ENCODE measurements at places on chromosomes 3 and 15.

DNA sequence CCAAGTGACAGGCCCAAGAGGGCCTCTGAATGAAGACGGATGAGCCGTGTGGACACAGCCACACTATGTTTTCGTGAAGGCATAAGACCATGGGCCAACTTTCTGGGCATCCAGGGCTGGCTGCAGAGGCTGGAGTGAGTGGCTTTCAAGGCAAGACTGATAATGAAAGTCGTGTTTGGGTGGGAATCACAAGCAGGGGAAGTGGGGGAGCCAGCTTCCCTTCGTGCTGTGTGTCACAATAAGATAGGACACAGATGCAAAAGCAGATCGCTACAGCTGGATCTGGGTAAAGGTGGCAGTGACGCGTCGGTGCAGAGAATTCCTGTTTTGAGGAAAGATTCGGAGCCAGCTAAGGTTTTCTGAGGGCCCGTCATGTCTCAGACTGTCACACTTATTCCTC lies 309.8 kb upstream of the CTDSPL start:
- DNase-seq, result no peak

- no peak for DNase-seq
Measured at GRCh38 chr15:39132070-39132469, 448.8 kb upstream of the THBS1 start.

- DNase-seq, result no peak
Measured at GRCh38 chr15:85491691-85492090, 111.3 kb downstream of the AKAP13 start.

GRCh38 chr3:12875857-12876836 lies 34.8 kb upstream of the RPL32 start:
- DNase-seq, result no peak

DNA sequence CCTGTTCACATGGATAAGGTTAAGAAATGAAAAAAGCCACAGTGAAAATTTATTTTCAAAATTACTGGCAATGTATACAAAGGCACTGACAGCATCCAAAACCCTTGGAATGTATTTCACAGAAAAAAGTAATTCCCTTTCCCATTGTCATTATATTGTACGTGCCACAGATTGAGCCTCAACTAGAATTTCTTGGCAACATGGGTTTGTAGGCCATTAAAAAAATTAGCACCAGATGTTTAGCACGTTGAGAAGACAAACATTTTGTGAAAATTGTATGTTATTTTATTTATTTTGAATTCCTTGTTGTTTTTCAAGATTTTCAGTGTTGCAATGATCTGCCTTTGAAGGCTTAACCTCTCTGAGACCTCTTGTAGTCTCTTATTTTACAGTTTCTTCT lies 76.3 kb upstream of the EPHB3 start:
- DNase-seq, result no peak

- DNase-seq, result no peak
Measured at GRCh38 chr3:127031413-127031810, 48.5 kb downstream of the PLXNA1 start.

- no peak for DNase-seq
Measured at GRCh38 chr3:137165117-137165806, 207.5 kb downstream of the IL20RB start.

DNA sequence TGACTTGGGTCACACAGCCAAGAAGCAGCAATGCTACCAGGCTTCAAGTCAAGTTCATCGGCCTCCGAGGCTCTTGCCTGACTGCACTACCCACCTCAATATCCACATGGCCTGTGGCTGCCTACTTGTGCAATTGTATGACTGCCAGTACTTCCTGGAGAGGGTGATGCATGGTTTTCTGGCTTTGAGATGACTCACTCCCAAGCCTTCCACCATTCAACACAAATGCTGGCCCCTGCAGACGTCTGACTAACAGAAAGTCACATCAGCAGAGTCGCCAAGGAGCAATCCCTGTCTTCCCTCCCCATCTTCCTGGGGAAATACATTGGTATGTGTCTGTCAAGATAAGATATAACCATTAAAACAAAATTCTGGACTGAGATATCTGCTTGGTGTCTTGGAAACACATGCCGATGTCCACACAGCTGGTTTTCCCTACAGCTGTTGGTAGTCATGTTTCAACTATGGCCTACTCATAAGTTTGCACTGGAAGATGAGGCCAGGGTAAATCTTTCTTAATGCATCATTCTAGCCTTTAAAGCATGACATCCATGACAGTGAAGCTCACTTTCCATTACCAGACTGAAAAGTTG lies 79.6 kb upstream of the SPATA12 start:
- peak; percentile 51 for DNase-seq

DNA sequence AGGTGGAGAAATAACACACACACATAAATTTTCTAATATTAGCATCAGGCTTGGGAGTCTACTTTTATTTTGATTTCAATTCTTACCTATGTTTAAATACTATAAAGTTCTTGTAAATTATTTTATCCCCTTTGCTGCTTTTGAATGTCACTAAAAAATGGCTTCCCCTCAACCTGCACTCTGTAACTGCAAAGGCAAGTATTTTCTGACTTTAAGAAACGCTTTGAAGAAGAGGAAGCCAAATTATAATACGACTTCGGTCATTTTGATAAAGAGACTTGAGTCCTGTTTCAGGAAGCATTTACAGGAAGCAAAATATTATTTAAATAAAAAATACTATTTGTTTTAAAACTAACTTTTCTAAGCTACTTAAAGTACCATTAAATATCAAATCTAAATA lies 627.7 kb upstream of the AGTR1 start:
- DNase-seq, result no peak

GRCh38 chr3:61582846-61583245 lies 21.5 kb downstream of the PTPRG start:
- no peak for DNase-seq

- no peak for DNase-seq
Measured at GRCh38 chr15:72562878-72563277, 88.7 kb downstream of the ARIH1 start.

GRCh38 chr3:152184971-152185686 lies 83.6 kb upstream of the MBNL1 start:
- no peak for DNase-seq

DNA sequence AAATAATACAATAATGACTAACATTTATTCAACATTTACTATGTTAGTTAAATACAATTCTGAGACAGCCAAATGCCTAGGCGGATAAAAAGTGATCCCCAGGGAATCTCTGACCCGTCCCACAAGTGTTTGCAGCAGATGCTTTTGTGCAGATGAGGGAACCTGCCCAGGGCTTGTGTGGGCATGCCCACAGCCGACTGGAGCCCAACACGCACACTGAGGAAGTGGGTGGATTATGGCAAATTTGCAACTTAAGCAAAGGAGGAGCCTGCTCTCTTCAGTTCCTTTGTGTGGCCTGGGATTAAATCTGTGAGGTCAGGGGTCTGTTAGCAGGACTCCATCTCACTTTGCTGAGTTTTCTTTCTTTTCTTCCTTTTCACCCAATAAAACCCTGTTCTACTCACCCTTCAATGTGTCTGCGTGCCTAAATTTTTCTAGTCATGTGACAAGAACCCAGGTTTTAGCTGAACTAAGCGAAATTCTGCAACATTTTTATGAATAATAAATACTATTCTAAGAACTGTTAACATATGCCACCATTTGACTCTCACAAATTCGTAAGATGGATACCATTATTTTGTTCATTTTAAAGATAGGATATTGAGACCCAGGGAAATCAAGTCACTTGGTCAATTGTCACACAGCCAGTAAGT lies 13.9 kb upstream of the RTP1 start:
- DNase-seq, result no peak

DNA sequence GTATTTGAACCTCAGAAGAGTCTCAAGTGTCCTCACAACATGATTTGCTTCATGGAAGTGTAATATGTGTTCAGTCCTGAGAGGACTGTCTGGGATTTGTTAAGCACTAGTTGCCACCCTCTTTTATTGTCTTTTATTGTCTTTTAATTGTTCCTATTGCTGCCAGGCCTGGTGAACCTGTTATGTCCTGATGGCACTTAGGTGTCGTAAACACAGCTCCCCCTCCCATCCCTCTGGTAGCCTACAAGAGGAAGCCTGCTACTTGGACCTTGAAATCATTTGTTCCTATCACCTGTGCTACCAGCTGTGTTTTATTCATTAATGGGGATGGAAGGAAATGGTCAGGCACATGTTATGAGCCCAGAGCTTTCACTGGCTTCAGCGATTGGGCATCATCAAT lies 19.3 kb downstream of the CCNB2 start:
- DNase-seq, result no peak

DNA sequence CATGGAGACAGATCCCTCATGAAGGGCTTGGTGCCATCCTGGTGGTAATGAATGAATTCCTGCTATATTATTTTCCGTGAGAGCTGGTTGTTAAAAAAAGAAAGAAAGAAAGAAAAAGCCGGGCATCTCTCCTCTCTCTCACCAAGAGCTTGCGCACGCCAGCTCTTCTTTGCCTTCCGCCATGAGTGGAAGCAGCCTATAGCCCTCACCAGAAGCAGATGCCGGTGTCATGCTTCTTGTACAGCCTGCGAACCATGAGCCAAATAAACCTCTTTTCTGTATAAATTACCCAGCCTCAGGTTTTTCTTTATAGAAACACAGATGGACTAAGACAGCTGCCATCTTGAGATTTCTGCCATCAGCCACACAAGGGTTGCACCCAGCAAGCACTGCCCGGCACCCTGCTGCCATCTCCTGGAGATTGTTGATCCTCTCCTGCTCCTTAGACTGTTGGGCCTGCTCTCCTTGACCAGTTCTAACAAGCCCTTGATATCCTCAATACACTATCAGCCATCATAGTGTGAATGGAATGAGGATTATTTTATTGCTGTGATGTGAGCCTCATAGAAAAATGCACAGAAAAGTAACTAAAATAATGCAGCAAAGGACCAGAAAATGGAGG lies 3.5 kb upstream of the AHSG start:
- DNase-seq, result no peak

DNA sequence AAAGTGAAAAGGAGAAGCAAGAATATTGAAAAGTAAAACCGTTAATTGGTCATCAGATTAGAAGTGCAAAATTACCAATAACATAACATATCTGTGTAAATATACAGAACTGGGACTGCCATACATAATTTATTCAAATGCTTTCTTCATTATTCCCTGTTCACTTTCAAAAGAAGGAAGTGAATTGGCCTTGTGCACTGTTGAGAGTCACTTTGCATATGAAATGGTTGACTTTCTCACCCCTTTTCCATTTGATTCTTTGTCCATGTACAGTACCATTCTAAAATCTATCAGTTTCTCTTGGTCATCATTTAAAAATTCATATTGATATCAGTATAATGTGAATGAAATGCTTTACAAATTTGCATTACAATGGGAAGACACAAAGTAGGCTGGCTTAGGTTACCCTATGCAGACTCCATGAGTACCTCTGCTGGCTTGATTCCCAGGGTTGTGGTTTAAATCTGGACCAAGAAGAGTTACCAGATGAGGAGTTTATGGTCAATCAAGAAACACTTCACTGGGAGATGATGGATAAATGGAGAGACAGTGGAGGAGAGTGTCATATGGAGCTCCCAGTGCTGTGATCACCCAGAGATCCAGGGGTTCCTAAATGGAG lies 210.9 kb upstream of the TOPAZ1 start:
- DNase-seq, result no peak

GRCh38 chr3:41629986-41630385 lies 331.9 kb downstream of the ULK4 start:
- DNase-seq, result no peak

DNA sequence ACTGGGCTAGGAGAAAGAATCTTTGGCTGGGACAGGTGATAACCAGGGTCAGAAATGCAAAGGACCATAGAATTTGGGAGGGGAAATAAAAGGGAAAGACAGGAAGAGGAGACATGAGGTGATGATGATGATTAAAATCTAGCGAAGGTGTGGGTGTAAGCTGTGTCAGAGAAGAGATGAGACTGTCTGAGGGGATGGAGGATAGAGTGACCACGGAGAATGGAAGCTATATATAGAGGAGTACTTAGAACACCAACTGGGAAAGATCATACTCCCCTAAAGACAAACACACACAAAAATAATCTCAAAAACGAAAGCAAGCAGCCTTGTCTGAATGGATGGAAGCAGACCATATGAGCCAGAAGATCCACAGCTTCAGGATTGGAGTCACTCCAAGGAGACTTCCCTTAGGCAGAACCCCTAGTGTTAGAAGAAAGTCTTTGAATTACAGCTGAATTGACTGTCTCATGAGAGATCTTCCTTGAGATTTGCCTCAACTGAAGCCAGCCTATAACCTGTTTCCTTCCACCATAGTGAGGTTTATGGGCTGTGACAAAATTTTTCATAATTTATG lies 115.2 kb upstream of the DAZL start:
- no peak for DNase-seq

GRCh38 chr3:170641510-170642236 lies 55.8 kb upstream of the SLC7A14 start:
- DNase-seq, result peak; percentile 74

DNA sequence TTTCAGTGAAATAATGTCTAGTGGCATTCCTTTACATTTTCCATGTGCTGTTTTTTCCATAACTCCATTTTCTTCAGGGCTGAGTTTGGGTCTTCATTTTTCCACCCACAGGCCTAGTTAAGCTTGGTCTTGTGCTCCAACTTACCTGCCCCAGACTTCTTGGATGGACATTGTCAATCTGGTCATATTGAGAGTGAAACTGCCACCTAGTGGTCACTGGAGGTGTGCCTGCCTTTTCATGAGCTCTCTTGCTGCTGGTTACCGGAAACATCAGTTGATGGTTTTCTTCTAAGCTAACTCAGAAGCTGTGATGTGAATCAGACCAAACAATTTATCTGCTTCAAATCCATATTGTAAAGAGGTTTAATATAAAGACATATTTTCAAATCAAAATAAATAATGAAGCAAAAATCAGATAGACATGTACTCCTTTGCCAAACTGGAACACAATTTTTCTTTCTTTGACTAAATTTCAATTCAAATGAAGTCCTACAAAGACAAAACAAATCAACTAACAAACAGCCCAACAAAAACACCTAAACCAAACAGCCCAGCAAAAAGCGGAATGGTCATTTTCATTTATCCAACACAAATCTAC lies 135.1 kb upstream of the RASGRP1 start:
- peak; percentile 16 for DNase-seq

DNA sequence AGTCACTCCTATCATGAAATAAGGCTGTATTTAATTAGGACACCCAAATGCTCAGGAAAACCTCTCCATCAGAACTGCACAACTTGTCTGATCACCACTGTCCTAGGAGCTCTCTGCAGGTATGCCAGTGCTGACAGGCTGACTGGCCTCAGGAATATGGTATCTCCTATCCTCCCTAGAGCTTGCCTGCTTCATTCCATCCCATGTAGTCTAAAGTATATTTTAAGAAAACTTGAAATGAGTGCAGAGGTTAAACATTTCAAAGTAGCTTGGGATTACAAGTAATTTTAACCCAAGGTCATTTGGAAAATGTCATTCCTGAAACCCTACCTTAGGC lies 23.7 kb downstream of the FILIP1L start:
- no peak for DNase-seq

- no peak for DNase-seq
Measured at GRCh38 chr15:101502572-101503295, 13.2 kb upstream of the PCSK6 start.

GRCh38 chr3:24640330-24640877 lies 145.8 kb upstream of the THRB start:
- peak; percentile 18 for DNase-seq

DNA sequence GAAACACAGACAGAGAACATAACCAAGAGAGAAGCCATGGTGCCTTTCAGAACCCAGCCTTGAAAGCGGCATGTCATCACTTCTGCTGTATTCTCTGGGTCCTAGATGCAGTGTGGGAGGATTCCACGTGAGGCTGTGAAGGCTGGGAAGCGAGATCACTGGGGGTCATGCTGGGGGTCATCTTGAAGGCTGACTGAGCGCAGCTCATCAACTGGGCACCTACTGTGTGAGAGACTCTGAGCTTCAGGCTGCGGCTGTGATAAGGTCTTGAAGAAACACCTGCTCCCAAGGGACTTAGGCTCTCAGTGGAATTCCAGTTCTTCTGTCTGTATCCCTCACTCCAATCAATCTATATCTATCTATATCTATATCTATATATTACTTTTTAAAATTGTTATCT lies 91.8 kb upstream of the KLF13 start:
- DNase-seq, result no peak

All from NCI-H446 (cell line).